ENCODE measurements at places on chromosomes 1 and 21.

DNA sequence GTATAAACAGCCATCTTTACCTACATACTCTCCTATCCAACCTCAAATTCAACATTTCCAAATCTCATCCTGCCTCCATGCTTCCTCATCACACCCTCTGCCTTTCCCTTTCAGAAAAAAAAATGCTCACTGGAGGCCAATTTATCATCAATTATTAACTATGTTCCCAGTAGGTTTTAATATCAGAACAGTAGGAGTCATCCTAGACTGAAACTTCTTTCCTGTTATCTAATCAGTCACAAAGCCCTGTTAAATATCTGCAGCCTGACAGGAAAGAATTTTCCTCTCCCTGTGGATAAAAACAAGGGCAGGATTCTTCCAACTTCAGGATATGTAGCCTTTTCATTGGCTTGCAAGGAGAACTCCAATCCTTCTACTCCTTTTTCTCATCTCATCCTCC is 28.4 kb downstream of the EGLN1 start:
- DNase-seq = no peak

GRCh38 chr1:14222086-14222485 is 376.4 kb upstream of the KAZN start:
- DNase-seq = no peak

- no peak for DNase-seq
Observed at GRCh38 chr1:113912594-113913311, 7.6 kb downstream of the DCLRE1B start.

GRCh38 chr1:114979278-114979891 is 50.2 kb upstream of the TSHB start:
- peak; percentile 78 for DNase-seq

Data from NCI-H1417 (cell line).